Umbilical cord (tissue), 2 donors: ENCODE measurements at places on chromosomes 12 and 14. TPM values are rescaled to one million over a fixed set of nuclear protein-coding genes. Genes with fewer than 3 reads are reported as not detected.
A peak's percentile ranks its signal among the peaks of the same experiment; 100 is the strongest.

The SYT1 gene
- total RNA-seq = 8.4 TPM

DNA sequence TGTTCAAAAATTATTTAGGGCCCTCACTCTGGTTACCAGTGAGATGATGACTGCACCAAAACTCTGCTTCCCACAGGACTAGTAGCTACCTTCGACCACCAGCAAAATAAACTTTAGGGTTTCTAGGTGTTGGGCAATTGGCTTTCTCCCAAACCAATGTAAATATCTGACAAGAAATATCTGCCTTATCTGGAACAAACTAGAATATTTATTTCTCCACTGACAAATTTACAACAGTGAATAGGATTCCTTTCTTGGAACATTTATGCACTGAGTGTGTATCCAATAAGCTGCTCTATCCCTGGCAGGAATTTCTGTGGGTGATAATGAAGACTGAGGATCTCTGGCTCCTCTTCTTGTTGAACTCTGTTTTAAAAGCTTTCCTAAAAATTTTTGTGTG is 148.6 kb downstream of the SLC6A15 start:
- no peak for DNase-seq

DNA sequence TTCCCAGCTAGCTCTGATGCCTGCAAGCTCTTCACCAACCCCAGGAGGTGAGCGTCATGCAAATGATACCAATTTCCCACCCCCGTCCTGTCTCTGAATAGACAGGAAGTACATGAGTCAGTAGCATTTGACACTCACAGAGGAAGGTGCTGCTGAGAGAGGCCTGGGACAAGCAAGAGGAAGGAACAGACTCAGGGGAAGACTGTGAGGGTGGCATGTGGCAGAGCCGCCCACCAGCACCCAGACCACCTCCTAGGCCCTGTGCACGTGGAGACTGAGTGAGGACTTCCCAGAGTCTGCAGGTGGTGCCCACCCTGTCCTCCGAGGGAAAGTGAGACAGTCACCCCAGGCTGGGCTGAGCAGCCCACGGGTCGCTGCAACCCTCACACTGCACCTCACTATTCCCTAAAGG is 199.5 kb upstream of the SFSWAP start:
- DNase-seq = no peak

GRCh38 chr14:61331992-61332657 is 10.7 kb downstream of the PRKCH start:
- peak; percentile 58 for DNase-seq

The MYF6 gene
- not detected for total RNA-seq

DNA sequence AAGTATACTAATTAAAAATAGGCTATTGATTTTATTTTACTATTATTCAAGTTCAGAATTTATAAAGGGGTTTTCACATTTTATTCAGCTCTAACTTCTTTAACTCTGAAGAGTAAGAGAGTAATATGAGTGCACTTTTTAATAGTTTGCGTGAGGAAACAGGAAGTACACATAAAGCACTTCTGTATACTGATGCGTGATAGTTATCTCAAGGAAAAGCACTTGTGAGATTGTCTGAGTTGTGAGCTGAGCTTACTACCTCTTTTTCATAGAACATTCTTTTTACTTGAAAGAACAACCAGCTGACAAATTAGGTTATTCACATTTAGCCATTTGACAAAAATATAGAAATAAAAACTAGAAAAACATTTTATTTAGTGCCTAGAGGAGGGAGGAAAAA is 1.9 kb downstream of the RAD51AP1 start:
- no peak for DNase-seq

GRCh38 chr12:40261937-40262336 is 37.1 kb downstream of the LRRK2 start:
- no peak for DNase-seq

- no peak for DNase-seq
These were observed 32.8 kb downstream of the CCNK start for GRCh38 chr14:99513946-99514551.

DNA sequence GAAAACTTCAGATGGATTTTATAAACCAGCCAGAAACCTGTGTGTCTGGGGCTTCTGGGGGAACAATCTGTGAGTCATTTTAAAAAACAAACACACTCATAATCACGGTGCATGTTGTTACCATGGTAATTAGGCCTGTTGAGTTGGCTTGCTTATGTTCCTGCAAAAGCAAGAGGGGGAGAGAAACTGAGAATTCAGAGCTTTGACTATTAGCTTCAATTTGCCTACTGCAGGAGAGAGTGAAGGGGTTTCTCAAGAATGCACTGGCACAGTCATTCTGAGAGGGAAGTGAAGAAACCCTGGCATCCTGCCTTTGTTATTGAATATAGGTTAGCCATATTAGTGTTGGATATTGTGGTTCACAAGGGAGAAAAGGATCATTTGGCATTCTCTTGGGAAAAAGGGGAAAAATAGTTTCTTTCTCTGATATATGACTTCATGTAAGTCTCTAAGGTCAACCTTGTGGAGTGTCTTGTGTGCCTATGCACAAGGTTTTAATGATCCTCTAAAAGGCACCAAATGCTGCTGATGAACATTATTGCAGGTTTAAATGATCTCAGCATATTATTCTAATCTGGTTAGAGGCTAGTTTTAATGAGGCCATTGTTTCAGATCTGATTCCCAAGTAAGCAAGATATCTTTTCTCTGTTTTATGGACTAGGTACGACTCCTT is 12.9 kb downstream of the GNG2 start:
- peak; percentile 77 for DNase-seq

- DNase-seq = no peak
These were observed 349.8 kb downstream of the ZFP36L1 start for GRCh38 chr14:68442828-68443629.

- DNase-seq = no peak
These were observed 211.5 kb downstream of the SLC15A4 start for GRCh38 chr12:128612150-128612850.
